ENCODE measurements at places on chromosomes 11 and 22.

DNA sequence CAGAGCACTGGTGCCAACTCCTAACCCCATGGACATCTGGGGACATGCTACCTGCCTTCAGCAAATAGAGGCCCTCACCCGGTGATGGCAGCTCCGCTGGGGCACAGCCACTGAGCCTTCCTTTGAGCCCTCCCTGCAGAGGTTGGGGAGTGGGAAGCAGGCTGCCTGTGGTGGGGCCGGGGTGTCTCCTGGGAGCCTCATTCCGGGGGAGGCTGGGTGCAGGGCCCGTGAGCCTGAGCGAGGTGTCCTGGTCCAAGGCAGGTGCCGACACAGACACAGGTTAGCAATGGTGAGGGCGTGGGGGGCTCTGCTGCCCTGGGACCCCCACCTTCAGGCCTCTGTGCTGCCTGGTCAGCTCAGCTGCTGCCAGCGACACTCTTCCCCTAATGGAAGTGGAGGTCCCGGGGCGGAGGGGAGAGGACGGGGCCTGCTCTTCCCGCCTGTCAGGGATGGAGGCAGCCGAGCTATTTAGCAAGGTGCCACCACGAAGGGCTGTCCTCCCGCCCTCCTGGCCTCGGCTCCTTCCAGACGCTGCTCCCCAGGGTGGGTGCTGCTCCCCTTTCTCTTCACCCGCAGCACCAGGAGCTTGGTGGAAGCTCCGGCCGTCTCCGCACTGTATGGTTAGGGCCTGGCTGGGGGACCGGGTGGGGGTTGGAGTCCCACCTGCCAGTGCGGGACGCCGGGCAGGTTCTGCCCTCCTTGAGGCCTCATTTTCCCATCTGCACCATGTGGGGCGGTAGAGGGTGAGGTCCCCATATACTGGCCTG is 11.2 kb downstream of the TSPAN4 start:
- no peak for DNase-seq

- no peak for DNase-seq
Measured at GRCh38 chr11:102119997-102120396, 9.8 kb downstream of the YAP1 start.

DNA sequence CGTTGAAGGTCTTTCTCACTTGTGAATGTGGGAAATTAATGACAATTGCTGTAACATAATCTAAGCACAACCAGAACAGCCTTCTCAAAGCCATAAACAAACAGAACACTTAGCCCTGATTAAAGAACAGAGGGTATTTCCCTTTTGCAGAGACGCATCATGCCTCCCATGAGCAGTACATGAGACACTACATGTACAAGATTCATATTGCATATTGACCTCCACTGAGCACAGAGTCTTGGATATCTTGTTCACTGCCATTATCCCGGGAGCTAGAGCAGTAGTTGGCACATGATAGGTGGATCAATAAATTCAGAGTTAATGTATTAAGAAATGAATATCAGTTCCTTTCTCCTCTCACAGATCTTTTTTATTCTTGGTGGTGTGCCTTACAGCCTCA is 1194.3 kb upstream of the TENM4 start:
- DNase-seq, result no peak

GRCh38 chr11:11982975-11983374 is 25.5 kb downstream of the DKK3 start:
- no peak for DNase-seq

DNA sequence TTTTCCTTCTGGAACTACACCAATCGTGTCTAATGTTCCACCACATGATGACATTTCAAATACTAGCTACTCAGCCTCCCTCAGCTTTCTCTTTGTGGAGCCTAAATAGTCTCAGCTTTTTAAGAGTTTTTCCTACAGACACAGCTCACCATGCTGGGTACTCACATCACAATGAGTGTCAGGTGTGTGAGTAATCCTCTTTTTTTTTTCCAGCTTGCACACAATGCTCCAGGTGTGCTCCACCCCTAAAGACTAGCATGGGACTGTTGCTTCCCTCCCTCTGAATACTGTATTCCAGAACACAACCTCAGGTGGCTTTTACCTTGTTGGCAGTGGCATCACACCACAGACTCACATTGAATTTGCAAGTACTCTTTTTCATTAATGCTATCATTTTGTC is 11.7 kb downstream of the BTG4 start:
- no peak for DNase-seq

All from activated T-cell treated with anti-CD3 and anti-CD28 coated beads for 24 hours (primary cell).